ENCODE measurements at places on chromosomes 12 and 14.

GRCh38 chr12:70049596-70050360 lies 193.5 kb upstream of the CNOT2 start:
- DNase-seq = no peak

DNA sequence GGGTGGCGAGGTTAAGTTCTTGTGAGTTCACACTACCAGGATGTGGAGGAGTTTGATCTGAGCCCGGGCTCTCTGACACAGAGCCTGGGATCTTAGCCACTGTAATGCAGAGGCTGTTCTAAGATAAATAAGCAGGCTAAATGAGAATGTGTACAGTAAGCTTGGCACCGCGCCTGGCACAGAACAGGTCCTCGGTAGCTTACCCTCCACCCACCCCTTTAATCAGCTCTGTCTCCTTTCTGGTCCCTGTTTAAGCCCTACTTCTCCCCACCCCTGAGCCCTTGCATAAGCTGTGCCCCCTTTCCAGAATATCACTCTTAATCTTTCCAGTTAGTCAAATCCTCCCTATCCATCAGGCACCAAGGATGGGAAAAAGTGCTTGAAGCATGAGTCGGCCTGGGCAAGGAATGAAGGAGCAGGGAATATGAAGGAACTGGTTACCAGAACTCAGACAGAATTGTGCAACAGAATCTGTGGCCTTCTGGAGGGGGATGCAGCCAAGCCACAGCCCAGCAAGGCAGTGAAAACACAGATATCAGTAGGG lies 32.8 kb upstream of the CMKLR1 start:
- no peak for DNase-seq

DNA sequence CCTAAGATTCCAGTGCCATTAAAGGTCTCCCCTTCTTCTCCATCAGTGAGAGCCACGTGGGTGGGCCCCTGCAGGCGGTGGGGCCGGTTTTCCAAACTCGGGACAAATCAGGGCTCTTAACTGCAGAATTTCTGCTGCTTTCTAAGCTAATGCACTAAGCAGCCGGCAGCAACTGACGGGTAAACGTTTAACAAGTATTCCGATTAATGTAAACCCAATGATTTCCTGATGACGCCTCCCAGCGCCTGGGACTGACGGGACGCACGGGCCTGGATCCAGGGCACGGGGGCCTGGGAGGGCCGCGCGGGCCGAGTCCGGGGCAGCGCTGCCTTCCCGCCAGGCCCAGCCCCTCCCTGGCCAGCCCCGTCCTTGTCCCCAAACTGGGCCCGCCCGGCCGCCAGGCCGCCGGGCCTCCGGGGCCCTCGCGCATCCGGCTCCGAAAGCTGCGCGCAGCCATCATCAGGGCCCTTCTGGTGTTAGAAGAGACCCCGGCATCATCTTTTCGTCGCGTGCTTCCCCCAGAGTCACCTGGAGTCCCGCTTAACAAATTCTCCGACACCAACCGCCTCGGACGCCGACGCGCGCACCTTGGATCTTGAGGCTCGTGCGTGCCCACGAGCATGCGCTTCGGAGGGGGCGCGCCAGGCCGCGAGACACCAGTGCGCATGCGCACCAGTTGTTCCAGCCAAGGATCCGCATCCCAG lies at the start of gene MLH3:
Gene MLH3 (minus strand): TSS at position 616 of the 704 bp plus-strand sequence. CDS start 1,812 bp downstream, outside the sequence.
- peak; percentile 79 for DNase-seq

DNA sequence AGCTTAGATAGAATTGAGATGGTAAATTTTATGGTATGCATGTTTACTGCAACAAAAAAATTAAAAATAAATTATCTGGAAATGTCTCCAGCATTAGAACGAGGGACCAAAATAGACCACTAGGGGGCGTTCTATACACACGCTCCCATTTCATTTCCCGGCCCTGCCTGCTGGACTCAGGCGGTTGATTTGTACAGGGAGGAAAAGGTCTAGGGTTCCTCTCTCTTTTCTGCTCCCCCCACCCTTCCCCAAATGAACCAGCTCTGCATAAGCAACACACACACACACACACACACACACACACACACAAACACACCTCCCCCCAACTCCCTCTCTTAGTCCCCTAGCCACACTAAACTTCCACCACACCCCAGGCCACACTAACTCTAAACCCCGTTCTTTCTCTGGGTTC lies 7.8 kb upstream of the DTX1 start:
- peak; percentile 36 for DNase-seq

- DNase-seq = no peak
Observed at GRCh38 chr14:61482348-61483206, 161.2 kb downstream of the PRKCH start.

- no peak for DNase-seq
Observed at GRCh38 chr12:32208355-32208754, 101.7 kb downstream of the BICD1 start.

GRCh38 chr12:85836197-85837090 lies at the start of gene RASSF9:
TSS of gene RASSF9 (minus strand) at chr12:85836409. CDS start at chr12:85836201, 208 bp downstream.
- no peak for DNase-seq

- DNase-seq = no peak
Observed at GRCh38 chr14:61515436-61516117, 179.7 kb upstream of the HIF1A start.

DNA sequence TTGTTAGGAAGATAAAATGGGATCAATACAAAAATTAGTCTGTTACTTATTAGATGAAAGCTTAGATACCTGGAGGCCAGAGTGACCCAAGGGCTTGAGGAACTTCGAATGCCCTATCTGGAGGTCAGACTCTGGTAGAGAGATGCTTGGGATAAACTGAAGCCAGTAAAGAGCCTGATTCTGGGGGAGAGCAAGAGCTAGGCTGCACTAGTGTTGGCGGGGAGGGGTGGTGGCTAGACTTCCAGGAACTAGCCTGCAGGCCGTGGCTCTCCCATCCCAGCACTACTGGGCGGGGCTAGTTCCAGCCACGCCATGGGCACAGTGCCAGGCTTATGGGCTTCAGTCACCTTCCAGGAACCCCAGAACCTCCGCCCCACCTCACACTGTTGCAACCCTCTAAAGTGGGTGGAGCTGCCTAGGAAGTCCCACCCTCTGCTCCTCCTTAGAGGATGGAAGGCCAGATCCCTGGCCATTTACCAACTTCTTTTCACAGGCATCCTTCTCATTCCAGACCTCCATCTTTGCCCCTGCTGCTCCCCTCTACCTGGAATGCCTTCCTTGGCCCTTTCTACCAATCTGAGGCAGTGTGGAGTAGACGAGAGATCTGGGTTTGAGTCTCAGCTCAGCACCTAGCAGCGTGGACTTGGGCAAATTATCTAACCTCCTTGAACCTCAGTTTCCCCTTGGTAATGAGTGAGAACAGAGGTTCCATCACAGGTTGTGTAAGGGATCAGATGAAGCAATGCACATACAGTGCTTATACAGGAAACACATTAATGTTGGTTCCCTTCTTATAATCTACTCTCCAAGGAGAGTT lies 6.3 kb upstream of the NFE2 start:
- no peak for DNase-seq

- DNase-seq = no peak
Observed at GRCh38 chr12:90677552-90677951, 277.4 kb downstream of the CCER1 start.

DNA sequence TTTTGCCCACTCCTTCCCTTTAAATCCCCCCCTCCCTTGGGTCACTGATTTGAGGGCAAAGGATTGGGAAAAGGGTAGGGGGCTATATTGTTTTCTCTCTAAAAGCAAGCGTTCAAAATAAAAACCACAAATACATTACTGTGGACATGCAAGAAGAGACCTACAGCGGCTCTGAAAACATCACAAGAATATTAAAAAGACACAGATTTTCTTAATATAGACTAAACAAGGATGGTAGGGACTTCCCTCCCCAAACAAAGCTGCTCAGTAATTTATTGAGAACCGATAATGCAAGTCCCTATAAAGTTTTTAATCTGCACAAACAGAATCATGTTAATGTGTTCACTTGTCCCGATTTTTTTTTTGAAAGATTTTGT lies 12.9 kb downstream of the TBX3 start:
- DNase-seq = no peak

GRCh38 chr12:70258605-70259403 lies 15.6 kb downstream of the CNOT2 start:
- no peak for DNase-seq

- DNase-seq = no peak
Observed at GRCh38 chr12:123118497-123118896, 32.4 kb downstream of the PITPNM2 start.

GRCh38 chr12:110647631-110648040 lies 33.7 kb downstream of the TCTN1 start:
- DNase-seq = no peak

GRCh38 chr12:1607940-1608712 lies 13.7 kb upstream of the FBXL14 start:
- no peak for DNase-seq

DNA sequence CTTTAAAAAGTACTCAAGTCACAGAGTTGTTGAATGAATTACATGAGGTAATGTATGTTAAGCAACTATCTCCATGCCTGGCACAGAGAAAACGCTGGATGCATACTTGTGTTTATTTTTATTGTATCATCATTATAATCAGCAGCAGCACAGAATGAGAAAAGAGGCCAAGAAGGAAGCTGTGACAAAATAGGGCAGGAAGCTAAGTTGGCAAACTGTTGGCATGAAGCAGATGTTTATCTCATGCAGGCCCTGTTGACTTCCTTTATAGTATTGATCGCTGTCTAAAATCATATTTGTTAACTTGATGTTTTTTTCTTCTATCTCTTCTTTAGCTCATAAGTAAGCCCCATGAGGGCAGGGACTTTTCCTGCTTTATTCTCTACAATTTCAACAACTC lies 466.6 kb downstream of the TRHDE start:
- DNase-seq = no peak

DNA sequence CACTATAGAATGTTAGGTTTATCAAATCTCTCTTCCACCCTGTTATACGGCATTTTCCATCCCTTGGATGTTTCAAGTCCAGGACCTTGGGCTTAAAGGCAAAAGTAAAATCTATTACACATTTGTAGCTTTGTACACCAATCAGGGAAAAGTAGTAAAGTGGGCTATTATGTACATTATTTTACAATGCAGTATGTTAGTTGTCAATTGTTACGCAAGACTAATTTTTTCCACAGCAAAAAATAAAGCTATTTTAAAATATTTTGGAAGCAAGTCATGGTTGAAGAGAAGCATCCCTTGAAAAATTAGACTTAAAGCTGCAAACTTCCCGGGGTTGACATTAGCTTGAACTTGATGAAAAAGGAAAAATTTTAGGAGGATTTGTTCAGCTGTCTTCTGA lies 476.2 kb downstream of the DIO2 start:
- no peak for DNase-seq

GRCh38 chr14:24377657-24378056 lies 9.7 kb downstream of the NFATC4 start:
- no peak for DNase-seq

- no peak for DNase-seq
Observed at GRCh38 chr12:132474237-132474741, 15.7 kb upstream of the FBRSL1 start.

DNA sequence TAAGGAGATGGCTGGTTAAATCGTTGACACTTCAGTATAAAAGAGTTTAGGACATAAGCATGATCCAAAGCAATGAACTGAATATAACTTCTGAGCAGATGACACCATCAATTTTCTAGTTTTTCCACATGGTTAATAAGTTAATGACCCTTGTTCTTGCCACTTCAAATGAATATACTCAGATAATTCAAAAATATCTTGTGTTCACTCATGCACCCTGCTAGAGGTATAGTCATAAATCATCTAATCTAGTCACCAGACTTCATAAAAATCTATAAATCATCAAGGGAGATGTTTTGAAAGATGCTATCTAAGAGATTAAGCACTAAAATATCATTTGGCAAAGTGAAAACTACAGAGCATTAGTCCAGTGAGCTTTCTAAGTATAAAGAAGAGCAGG lies 131.9 kb downstream of the MDGA2 start:
- no peak for DNase-seq

- no peak for DNase-seq
Observed at GRCh38 chr12:99914206-99914605, 70.5 kb downstream of the ANKS1B start.

GRCh38 chr12:92539110-92539749 lies 163.6 kb upstream of the PLEKHG7 start:
- no peak for DNase-seq

- no peak for DNase-seq
Observed at GRCh38 chr12:107704041-107704440, 18.4 kb downstream of the PWP1 start.

DNA sequence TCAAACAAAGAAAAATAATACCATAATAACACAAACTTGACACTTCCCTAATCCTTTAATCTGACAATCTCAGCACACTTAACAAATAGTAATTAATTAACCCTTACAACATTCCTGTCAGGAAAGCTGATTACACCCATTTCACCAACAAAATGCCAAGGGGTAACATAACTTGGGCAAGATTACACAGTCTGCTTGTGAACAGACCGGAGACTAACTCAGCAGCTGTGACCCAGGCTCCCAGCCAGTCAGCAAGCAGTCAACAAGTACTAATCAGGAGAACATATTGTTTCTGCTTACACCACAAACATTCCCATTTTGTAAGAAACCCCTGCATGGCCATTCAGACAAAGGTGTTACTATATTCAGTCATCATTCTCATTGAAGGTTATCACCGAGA lies 592.5 kb upstream of the FLRT2 start:
- DNase-seq = no peak

- no peak for DNase-seq
Observed at GRCh38 chr12:119157528-119157927, 21.2 kb upstream of the HSPB8 start.

- no peak for DNase-seq
Observed at GRCh38 chr14:98564006-98564405, 708.0 kb downstream of the BCL11B start.

- DNase-seq = no peak
Observed at GRCh38 chr12:71442567-71442931, 3.0 kb downstream of the LGR5 start.

DNA sequence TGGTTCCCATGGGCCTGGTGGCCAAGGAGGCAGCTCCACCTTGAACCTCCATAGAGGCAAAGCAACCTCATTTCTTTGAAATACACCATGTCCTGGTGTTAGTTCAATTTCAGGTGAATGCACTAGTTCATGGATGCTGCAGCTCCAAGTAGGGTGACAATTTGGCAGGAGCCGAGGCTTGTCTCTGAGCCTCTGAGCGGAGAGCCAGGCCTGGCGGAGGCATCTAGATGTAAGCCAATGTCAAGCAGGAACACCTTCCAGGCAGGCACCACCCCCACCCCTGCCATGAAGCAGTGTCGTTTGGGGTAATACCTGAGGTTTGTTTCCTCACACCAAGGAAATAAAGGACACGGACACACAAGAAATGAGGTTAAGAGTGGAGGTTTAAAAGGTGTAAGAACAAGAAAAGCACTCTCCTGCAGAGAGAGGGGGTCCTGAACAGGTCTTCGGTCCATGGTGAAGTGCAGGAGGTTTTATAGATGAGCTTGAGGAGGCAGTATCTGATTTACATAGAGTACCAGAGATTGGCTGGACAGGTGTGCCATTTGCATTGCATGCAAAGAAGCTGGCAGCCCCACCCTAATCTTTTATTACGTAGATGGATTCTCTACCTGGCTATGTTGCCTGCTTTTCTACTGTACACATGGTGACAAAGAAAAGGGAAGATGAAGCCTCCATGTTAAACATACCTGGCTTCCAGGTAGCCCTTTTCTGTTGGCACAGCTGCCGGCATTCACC lies 60.3 kb downstream of the RIN3 start:
- DNase-seq = no peak

GRCh38 chr12:108638141-108638827 lies 4.6 kb upstream of the SELPLG start:
- DNase-seq = no peak
